Progenitor cell of endocrine pancreas (in vitro differentiated cells): ENCODE measurements at places on chromosomes 16 and 17. TPM values are rescaled to one million over a fixed set of nuclear protein-coding genes. Genes with fewer than 3 reads are reported as not detected.

Gene ANKRD40CL
- total RNA-seq, result not detected in 2 replicates

DNA sequence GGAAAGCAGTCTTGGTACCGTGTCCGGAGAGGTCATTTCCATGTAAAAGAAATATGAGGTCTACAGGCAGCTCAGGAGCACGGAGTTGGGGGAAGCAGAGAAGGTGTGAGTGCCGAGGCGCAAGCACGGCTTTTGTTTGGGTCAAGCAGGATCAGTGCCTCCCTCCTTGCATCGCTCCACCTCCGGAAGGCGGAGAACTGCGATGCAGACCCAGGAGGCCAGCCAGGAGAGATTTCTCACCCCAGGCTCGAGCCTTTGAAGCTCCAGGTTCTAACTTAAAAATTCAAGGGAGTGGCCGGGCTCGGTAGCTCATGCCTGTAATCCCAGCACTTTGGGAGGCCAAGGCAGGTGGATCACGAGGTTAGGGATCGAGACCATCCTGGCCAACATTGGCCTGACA is 25.0 kb downstream of the NAA60 start:
- peak overlapping the region; percentile 82 for H3K27ac ChIP-seq
- peaks cover 10% of the 10 kb centered on the region for H3K4me1 ChIP-seq
- peaks cover 7% of the 10 kb centered on the region for H3K36me3 ChIP-seq
- no peak overlapping the region for H3K4me3 ChIP-seq

DNA sequence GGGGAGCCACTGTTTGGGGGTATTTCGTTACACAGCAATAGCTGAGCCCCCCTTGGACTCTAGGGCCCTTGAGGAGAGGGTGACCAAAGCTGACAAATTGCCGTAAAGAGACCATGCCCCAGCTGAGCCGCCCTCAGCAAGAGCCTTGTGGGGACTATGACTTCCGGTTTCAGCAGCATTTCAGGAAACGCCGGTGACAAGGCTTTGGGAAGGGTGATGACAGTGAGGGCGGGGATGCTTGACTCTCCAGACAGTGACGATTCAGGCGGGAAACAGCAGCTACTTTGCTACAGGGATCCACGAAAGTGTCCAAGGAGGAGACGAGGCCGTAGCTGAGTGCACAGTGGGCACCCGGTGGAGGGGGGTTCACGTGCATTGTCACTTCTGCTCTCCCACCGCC is 360.8 kb downstream of the C16orf95 start:
- peaks cover 21% of the 10 kb centered on the region for H3K27me3 ChIP-seq
- H3K4me1 ChIP-seq, result peaks cover 4% of the 10 kb centered on the region
- DNase-seq, result no peak
- H3K36me3 ChIP-seq, result no peaks in the 10 kb centered on the region
- no peak overlapping the region for H3K27ac ChIP-seq

Gene LONP2
- total RNA-seq, result 65.3 and 66.4 TPM in 2 replicates

DNA sequence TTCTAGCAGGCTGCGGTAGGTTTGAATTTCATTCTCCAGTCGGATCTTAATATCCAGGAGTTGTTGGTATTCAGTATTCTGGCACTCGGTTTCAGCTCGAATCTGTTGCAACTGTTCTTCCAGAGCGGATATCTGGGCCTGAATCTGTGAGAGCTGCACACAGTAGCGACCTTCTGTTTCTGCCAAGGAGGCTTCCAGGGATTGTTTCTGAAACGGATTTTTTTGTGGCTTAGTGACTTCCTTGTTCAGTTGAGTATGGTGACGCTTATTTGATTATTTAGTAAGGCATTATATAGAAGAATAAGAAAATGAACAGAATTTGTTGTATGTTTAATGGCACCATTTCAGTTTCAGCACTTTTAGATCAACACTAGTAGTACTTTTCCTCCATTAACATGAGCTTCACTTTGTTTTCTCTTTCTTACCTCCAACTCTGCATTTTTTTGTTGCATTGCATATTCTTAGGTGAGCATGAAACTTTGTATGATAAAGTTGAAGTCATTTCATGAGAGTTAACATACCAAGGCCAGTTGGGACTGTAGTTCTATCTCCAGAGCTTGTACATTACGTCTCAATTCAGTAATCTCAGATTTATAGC is 2.8 kb downstream of the KRT10 start:
- peaks cover 14% of the 10 kb centered on the region for H3K36me3 ChIP-seq
- H3K27ac ChIP-seq, result peak overlapping the region; percentile 90
- no peak for DNase-seq
- peaks cover 15% of the 10 kb centered on the region for H3K27me3 ChIP-seq

- peaks cover 11% of the 10 kb centered on the region for H3K27me3 ChIP-seq
- peak; percentile 11 for DNase-seq
- no peak overlapping the region for H3K4me3 ChIP-seq
- H3K27ac ChIP-seq, result no peak overlapping the region
- no peaks in the 10 kb centered on the region for H3K36me3 ChIP-seq
- H3K4me1 ChIP-seq, result no peaks in the 10 kb centered on the region
These were observed 82.8 kb upstream of the NOG start for GRCh38 chr17:56510554-56511342.

GRCh38 chr16:26795184-26795583 is 271.5 kb upstream of the C16orf82 start:
- H3K4me1 ChIP-seq, result no peaks in the 10 kb centered on the region
- no peak overlapping the region for H3K27ac ChIP-seq
- no peaks in the 10 kb centered on the region for H3K36me3 ChIP-seq
- H3K27me3 ChIP-seq, result peaks cover 54% of the 10 kb centered on the region

DNA sequence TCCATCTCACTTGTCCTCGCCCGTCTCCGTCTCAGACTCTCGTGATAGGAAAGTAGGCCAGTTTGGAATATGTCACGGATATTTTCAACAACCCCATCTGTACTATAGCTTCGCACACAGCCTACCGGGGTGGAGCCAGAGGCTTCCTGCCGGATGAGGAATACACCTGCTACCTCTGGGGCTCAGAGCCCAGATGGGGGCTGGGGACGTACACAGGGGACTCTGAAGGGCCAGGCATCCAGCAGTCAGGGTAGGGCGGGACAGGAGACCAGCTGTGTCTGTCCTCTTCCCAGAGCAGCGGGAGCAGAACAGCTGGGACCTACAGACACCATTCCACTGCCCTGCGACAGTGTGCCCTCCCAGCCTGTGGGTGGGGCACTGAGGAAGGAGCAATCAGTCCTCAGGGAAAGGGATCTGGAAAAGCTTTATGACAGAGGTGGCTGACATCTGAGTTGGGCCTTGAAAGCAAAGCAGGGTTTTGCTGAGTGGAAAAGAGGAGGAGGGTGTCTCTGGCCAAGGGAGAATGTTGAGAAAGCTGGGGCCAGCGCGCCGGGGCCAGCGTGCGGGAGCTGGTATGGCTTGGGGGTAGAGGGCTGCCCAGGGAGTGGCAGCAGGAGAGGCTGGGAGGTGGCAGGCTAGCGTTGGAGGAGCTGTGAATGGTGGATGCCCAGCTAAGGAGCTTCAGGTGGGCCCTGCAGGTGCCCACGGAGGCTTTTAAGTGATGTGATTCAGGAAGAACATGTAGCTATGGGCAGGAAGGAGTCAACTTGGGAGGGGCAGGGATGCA is 11.5 kb upstream of the SRCIN1 start:
- no peak overlapping the region for H3K27ac ChIP-seq
- H3K36me3 ChIP-seq, result no peaks in the 10 kb centered on the region

Gene ITGAL
- total RNA-seq, result 0.49 and 0.53 TPM in 2 replicates

- peaks cover 26% of the 10 kb centered on the region for H3K36me3 ChIP-seq
- no peak overlapping the region for H3K4me3 ChIP-seq
- no peaks in the 10 kb centered on the region for H3K27me3 ChIP-seq
- peak overlapping the region; percentile 77 for H3K27ac ChIP-seq
- no peak for DNase-seq
These were observed 9.5 kb upstream of the UNK start for GRCh38 chr17:75774991-75775668.

- DNase-seq, result no peak
- H3K27ac ChIP-seq, result no peak overlapping the region
- H3K27me3 ChIP-seq, result no peaks in the 10 kb centered on the region
- no peak overlapping the region for H3K4me3 ChIP-seq
These were observed 12.9 kb upstream of the MYCBPAP start for GRCh38 chr17:50495217-50495823.

- peaks cover 50% of the 10 kb centered on the region for H3K27me3 ChIP-seq
- no peaks in the 10 kb centered on the region for H3K4me1 ChIP-seq
- no peak overlapping the region for H3K27ac ChIP-seq
- no peaks in the 10 kb centered on the region for H3K36me3 ChIP-seq
- no peak for DNase-seq
- no peak overlapping the region for H3K4me3 ChIP-seq
These were observed 8.5 kb upstream of the LPO start for GRCh38 chr17:58229881-58230280.

Gene PRSS8
- 107 and 111 TPM in 2 replicates for total RNA-seq

DNA sequence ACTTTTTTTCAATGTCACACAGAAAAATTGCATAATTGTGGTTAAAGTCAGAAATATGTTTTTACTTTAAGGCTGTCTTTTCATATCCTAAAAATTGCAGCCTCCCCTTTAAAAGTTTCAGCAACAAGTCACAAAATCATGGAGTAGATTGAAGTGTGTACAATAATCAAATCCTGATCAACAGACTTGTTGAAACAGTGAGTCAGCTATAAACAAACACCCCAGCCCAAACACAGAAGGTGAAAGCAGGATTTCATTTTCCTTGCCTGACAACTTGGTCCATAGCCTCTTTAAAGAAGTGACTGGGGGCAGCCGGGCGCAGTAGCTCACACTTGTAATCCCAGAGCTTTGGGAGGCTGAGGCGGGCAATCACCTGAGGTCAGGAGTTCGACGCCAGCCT is 59.9 kb downstream of the WNT3 start:
- peaks cover 9% of the 10 kb centered on the region for H3K4me1 ChIP-seq
- H3K27me3 ChIP-seq, result no peaks in the 10 kb centered on the region
- DNase-seq, result no peak
- peaks cover 7% of the 10 kb centered on the region for H3K36me3 ChIP-seq

Gene CNTNAP1
- 2.3 and 2.5 TPM in 2 replicates for total RNA-seq

Gene TPPP3
- 17.5 and 26.8 TPM in 2 replicates for total RNA-seq

DNA sequence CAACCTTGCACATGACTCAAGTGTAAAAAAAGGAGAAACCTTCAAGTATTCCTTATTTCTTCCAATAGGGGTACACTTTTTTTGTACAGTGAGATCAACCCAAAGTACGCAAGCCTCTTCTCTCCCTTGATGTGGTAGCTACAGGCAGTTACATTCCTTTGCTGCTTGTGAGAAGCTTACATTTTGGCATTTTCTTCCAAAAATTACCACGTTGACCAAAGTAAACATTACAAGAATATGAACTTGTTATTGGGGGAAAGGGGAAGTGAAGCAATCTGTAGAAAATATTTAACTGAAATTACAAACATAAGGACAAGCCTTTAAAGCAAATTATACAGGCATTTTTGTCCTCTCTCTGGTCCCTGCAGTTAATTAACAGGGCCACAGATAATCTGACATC is 97.0 kb upstream of the TOB1 start:
- H3K27ac ChIP-seq, result no peak overlapping the region
- DNase-seq, result no peak
- no peaks in the 10 kb centered on the region for H3K27me3 ChIP-seq
- H3K4me3 ChIP-seq, result no peak overlapping the region
- H3K4me1 ChIP-seq, result no peaks in the 10 kb centered on the region
- peaks cover 7% of the 10 kb centered on the region for H3K36me3 ChIP-seq

DNA sequence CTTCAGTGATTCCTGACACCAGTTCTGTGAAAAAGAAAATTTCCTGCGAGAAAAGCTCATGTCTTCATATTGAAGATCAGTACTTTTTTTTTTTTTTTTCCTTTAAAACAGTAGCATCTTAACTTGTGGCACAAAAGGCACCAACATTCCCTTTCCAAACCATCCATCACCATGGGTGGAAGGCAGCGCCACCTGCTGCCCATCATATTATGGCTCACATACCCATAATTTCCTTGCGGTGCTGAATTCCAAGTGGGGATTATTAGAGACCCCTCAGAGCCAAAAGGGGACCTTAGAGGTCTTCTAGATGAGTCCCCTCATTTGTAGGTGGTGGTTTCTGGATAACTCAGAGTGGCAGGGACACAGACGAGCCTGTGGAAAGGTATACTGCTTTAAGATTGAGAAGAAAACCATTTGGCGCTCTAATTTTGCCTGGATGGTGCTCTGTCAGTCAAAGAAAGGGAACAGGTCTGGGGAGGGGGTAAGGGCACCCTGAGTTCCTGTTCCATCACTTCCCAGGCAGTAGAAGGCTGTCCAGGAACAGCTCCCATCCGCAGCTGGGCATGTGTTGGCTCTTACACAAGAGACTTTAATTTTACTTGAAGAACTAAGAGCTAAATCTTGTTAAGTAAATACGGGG is 7.9 kb upstream of the SOST start:
- peaks cover 2% of the 10 kb centered on the region for H3K4me1 ChIP-seq
- no peak overlapping the region for H3K27ac ChIP-seq
- no peak overlapping the region for H3K4me3 ChIP-seq
- H3K36me3 ChIP-seq, result peaks cover 14% of the 10 kb centered on the region
- DNase-seq, result no peak
- no peaks in the 10 kb centered on the region for H3K27me3 ChIP-seq

Gene SCNN1B
- not detected in 2 replicates for total RNA-seq

Gene CTF1
- 4.5 and 5.1 TPM in 2 replicates for total RNA-seq

- no peaks in the 10 kb centered on the region for H3K27me3 ChIP-seq
- H3K27ac ChIP-seq, result peak overlapping the region; percentile 59
- DNase-seq, result no peak
- H3K36me3 ChIP-seq, result peaks cover 25% of the 10 kb centered on the region
- H3K4me3 ChIP-seq, result no peak overlapping the region
These were observed 53.2 kb downstream of the BANP start for GRCh38 chr16:88004391-88004790.

Gene TMEM106A
- 5.1 and 8.6 TPM in 2 replicates for total RNA-seq

Gene KDM8
- total RNA-seq, result 12.5 and 14.4 TPM in 2 replicates

DNA sequence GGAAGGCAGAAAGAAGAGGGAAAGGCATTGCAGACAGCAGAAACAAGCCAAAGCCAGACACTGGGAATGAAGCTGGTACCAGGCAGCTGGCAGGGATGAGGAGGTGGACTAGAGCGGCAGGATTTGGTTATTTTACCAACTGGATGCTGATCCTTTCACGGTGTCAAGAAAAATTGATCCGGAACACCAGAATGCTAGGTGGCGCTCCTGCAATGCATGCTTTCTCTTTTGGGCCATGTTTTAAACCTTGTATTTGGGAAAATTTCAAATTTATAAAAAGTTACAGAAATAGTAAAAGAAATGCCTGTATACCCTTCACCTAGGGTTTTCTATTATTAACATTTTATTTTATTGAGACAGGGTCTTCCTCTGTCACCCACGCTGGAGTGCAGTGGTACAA is 224.7 kb downstream of the SOX9 start:
- no peak overlapping the region for H3K4me3 ChIP-seq
- H3K27me3 ChIP-seq, result peaks cover 23% of the 10 kb centered on the region
- H3K27ac ChIP-seq, result no peak overlapping the region
- no peak for DNase-seq
- H3K4me1 ChIP-seq, result no peaks in the 10 kb centered on the region
- H3K36me3 ChIP-seq, result peaks cover 2% of the 10 kb centered on the region

DNA sequence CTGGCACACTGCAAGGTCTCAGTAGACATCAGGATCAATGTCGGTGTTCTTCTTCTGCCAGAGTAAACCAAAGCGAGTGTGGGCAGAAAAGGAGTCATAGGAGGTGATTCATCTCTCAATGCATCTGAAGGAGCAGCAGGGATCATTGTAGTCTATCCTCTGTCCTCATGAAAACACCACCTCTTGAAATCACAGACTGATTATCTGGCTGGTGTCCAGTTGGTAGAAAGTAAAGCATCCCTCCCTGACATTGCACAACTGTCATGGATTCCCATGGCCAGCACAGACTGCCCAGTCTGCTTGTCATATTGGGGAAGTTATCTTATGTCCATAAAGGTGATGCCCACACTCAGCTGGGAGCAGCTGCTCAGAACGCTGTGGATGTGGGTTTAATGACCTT is 74.1 kb downstream of the ABCC12 start:
- no peak overlapping the region for H3K4me3 ChIP-seq
- H3K27ac ChIP-seq, result no peak overlapping the region
- peaks cover under 1% of the 10 kb centered on the region for H3K4me1 ChIP-seq
- H3K27me3 ChIP-seq, result no peaks in the 10 kb centered on the region
- no peaks in the 10 kb centered on the region for H3K36me3 ChIP-seq

Gene MT1X
- total RNA-seq, result 6.8 and 6.9 TPM in 2 replicates
